ENCODE measurements at places on chromosomes 7 and 10.

- DNase-seq, result no peak
Observed at GRCh38 chr7:66682350-66683093, 53.8 kb downstream of the KCTD7 start.

- no peak for DNase-seq
Observed at GRCh38 chr10:35554461-35555056, 50.6 kb upstream of the GJD4 start.

GRCh38 chr7:93578762-93579161 lies 4.2 kb upstream of the CALCR start:
- DNase-seq, result no peak

GRCh38 chr10:85638797-85639196 lies 727.8 kb downstream of the GRID1 start:
- DNase-seq, result no peak

DNA sequence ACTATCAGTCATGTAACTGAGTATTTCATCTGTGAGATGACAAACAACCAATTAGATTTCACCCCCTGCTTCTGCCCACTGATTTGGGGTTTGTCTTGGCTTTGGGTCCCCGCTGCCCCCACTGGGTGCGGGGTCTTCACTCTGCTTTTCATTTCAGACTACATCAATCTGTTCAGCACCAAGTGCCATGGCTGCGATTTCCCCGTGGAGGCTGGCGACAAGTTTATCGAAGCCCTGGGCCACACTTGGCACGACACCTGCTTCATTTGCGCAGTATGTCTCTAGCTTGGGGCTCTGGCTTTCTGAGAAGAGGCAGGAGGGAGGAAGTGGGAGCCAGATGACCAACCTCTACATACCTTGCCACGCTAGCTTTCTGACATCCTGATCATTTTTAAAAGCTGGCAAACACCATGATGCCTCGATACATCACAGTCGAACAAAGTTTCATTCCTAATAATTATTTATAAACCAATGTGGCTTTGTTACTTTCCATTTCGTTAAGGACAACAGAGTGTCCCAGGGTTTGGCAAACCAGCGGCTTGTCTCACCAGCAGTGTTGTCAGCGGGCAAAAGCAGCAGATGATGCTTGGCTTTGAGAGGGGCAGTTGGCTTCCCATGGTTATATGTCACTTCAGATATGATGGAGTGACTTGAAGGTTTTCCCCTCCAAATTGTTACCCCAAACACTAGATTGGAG lies 30.3 kb upstream of the BMPR1A start:
- no peak for DNase-seq

- DNase-seq, result peak; percentile 85
Observed at GRCh38 chr10:117174439-117175214, 22.7 kb upstream of the KCNK18 start.

DNA sequence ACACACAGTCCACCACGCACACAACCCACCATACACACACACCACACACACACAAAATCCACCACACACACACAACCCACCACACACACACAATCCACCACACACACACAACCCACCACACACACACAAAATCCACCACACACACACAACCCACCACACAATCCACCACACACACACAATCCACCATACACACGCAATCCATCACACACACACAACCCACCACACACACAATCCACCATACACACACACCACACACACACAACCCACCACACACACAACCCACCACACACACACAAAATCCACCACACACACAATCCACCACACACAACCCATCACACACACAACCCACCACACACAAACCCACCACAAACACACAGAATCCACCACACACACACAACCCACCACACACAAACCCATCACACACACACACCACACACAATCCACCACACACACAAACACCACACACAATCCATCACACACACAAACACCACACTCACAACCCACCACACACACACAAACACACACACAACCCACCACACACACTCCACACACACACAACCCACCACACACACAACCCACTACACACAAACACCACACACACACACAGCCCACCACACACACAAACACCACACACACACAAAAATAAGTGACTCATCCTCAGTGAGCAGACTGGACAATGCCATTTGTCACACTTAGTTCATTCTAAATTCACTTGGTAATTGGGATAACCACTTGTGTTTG lies 8.8 kb upstream of the REPIN1 start:
- no peak for DNase-seq

- DNase-seq, result peak; percentile 47
Observed at GRCh38 chr7:68319061-68319460, 1279.2 kb upstream of the AUTS2 start.

DNA sequence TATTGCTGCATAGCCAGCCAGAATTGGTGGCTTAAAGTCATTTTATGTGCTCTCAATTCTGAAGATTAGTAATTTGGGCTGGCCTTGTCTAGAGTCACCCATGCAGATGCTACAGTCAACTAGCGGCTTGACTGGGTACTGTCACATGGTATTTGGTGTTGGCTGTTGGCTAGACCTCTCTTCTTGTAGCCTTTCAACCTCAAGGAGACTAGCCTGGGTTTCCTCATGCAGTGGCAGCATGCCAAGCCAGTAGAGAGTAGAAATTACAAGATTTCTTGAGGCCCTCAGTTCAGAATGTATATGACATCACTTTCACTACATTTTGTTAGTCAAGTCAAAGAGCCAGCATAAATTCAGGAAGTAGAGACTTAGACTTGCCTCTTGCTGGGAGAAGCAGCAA lies 3.7 kb upstream of the ZNF800 start:
- DNase-seq, result no peak

DNA sequence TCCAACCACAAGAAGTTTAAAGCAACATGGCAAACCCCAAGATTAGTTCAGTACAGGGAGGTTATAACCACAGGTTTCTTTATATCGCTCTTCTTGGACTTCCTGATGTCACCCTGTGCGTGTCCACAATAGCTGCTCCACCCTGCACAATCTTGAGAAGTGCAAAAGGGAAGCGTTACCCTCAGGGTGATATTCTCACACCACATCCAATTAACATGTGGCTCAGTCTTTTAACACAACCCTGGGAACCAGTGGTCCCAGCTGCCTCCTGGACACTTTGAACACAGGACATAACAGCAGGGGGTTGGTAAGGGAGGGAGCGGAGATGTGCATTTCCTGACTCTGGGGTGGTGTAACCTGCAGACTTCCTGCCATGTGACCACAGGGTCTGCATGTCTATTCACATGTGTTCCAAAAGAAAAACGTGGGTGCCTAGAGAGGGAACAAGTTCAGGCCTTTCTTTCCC lies 64.6 kb downstream of the GSAP start:
- no peak for DNase-seq

GRCh38 chr7:37304921-37305320 lies 143.7 kb downstream of the ELMO1 start:
- DNase-seq, result no peak

DNA sequence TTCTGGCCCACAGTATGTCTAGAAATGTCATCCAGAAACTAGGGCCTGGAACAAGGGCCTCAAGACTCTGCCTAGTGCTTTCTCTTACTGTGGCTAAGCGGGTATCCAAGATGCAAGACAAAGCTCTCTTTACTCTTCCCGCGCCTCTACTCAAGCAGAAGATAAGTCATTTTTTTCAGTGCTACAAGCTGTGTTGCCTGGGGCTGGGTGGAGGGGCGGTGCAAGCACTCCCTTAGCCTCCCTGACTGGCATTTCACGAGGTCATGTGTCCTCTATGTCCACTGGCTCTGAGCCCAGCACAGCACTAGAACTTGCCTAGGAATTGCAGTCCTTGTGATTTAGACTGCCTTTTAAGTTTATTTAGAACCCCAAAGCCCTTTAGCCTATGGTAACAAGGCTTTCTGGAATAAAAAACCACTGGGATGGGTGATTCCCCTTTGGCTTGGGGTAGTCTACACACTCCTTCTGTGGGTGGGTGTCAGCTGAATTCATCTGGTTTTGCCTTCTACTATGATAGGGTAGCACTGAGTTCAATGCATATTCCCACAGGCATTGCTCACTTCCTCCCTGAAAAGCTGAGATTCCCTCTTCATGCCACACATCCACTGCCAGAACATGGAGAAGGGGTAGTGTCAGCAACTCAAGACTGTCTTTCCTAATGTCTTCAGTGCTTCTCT lies 371.8 kb upstream of the KCND2 start:
- DNase-seq, result no peak

DNA sequence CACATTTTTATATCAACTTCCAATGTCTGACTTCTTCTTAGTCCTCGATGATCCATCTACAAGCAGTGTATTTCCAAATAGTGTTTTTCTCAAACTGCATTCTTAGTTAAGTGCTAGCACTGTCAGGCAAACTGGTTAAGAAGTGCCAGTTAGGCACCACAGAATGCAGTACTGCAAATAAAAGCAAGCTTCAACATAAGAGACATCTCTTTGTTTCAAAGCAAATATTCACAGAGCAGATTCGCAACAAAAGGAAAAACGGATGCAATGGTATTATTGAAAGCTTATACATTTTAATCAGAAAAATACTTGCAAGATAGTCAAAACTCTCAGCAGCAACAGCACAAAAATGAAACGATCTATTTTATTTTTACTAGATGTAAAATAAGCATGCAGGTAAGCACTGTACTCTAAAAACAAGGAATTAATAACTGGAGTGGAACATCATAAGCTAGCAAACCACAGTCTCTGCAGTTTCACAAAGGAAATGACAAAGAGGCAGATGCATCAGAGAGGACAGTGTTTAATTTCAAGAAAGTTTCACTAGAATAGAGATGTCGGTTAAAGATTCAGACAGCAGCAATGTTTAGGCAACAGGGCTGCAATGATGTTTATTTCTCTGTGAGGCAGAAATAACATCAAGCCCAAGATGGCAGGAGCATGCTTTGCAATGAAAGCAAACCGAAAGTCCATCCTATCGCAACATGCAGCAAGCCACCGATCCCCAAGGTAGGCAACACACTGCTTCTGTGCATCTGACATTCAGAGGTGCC lies 82.0 kb downstream of the FGFR2 start:
- no peak for DNase-seq

DNA sequence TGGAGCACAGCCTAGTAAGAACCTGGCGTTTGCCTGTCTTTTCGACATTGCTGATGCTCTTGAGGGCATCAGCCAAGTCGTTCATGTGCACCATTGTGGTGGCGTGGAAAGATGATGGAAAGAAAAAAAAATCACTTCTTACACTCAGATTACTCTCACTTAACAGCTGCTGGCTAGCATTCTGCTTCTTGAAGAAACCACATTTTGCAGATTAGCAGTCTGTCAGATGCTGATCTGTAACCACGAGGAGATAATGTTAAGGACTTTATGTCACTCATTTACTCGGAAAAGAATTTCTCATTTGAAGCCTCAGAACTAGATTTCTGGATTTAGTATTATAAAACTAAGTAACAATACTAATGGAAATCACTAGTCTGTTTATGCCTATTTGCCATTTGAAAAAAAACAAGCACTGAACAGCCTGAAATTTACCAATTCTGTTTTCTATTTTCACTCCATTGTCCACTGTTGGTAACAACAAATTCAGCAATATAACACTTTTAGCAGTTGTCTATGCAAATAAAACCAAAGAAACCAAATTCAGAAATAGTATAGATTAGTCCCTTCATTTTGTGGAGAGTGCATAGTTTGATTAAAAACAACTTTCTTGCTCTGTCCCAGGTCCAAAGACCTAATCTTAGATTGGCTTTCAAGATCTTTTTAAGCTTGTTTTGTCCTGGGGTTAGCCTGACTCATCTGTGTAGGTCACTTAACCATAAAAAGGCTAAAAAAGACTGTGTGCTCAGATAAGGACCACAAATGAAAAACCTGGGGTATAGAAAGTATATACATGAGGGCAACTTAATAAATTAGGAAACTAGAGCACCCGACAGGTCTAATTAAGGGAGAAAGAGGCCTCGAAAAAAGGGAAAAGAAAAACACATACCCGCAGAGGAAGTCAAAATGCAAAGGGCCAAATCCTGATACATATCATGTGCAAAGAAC lies 67.5 kb downstream of the NT5C2 start:
- DNase-seq, result peak; percentile 33

- DNase-seq, result no peak
Observed at GRCh38 chr10:24383681-24384106, 174.8 kb downstream of the KIAA1217 start.

DNA sequence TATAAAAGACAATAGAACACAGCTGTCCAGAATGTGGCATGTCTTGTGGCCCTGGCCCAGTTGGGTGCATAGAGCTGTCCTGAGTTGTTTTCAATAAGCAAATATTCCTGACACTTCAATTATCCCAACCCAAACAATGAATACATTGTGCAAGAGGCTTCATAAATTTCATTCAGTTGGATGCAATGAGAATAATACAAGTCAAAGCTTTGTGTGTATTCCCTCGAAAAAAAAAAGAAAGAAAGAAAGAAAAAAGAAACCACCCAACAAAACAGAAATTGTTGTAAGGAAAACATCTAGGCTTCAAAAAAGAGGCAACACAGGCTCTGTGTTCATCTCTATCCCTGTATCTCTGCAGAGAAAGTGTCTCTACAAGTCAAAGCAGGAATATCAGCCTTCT lies 138.7 kb upstream of the ADO start:
- no peak for DNase-seq

GRCh38 chr7:94355454-94355853 lies 39.2 kb upstream of the COL1A2 start:
- DNase-seq, result no peak

- DNase-seq, result no peak
Observed at GRCh38 chr7:103694304-103694703, 248.3 kb upstream of the SLC26A5 start.

DNA sequence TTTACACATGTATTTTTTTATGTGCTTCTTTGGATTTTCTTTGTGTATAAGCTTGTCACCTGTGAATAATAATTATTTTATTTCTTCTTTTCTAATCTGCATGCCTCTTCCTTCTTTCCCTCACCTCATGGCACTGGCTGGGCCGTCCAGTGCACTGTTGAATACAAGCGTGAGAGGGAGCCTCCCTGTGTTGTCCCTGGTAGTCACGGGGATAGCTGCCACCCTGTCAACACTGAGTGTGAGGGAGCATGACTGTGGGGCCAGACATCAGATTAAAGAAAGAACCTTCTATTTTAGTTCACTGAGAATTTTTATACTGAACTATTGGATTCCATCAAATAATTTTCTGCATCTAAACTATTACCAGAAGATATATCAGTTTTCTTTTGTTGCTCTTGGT lies 187.9 kb downstream of the CDC14C start:
- DNase-seq, result no peak

GRCh38 chr7:26193432-26194207 lies 6.9 kb downstream of the HNRNPA2B1 start:
- no peak for DNase-seq

GRCh38 chr10:10872764-10873163 lies 144.9 kb upstream of the CELF2 start:
- DNase-seq, result no peak

- no peak for DNase-seq
Observed at GRCh38 chr10:94344522-94345122, 18.1 kb downstream of the NOC3L start.

- DNase-seq, result no peak
Observed at GRCh38 chr7:32670110-32671025, 175.1 kb downstream of the AVL9 start.

Data from WERI-Rb-1 (cell line).